Jurkat, Clone E6-1 (cell line): ENCODE measurements at places on chromosomes 3 and 15.

DNA sequence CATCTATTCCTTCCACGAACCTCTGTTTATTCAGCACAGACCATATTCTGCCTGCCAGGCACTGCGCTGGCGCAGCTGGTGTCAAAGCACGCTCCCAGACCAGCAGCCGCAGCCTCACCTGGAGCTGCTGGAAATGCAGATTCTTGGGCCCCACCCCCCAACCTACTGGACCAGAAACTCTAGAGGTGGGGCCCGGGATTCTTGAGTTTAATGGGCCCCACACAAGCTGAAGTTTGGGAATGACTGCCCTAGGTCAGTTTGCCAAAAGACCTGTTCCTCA lies 7.0 kb downstream of the CHST13 start:
- no peak for DNase-seq

GRCh38 chr15:64634576-64635498 lies 140.6 kb downstream of the RBPMS2 start:
- DNase-seq, result peak; percentile 58

DNA sequence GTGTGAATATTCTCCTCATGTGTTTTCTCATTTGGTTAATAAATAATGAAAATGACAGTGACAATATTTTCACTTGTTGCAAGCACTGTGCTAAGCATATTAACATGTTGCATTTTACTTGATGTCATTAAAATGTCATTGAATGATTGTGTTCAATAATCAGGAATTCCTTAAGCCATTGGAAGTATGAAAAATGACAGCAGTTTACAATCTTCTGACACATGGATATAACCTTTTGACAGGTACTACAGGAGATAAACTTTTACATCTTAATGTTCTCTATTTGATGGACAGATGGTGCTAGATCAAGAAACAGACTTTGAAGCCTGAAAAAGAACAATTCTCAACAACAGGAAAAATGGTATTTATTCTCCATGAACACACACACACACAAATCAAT lies 1138.3 kb downstream of the ROBO2 start:
- DNase-seq, result no peak

DNA sequence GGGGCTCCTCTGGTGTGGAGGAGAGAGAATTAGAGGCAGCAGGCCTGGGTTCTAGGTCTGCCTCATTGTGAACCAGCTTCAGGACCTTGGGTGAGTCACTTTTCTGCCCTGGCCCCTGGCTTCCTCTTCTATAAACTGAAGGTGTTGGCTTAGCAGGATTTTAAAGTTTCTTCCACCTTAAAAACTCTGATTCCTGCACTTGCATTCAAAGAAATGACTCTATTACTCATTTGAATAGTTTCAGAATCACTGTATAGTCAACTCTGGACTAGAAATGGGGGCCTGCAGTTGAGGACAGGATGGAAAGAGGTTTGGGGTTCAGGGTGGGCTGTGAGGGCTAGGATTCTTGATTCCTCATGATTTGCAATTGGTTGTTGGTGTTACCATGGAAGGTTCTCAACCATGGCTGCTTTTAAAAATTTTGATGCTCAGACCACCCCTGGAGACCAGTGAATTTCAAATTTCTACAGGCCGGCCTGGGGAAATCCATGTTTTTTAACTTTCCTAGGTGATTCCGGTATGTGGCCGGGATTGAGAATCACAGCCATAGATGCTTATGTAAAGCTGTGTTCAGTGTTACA lies 19.9 kb downstream of the SMAD3 start:
- DNase-seq, result no peak

GRCh38 chr3:144586382-144586781 lies 614.8 kb downstream of the DIPK2A start:
- DNase-seq, result no peak

DNA sequence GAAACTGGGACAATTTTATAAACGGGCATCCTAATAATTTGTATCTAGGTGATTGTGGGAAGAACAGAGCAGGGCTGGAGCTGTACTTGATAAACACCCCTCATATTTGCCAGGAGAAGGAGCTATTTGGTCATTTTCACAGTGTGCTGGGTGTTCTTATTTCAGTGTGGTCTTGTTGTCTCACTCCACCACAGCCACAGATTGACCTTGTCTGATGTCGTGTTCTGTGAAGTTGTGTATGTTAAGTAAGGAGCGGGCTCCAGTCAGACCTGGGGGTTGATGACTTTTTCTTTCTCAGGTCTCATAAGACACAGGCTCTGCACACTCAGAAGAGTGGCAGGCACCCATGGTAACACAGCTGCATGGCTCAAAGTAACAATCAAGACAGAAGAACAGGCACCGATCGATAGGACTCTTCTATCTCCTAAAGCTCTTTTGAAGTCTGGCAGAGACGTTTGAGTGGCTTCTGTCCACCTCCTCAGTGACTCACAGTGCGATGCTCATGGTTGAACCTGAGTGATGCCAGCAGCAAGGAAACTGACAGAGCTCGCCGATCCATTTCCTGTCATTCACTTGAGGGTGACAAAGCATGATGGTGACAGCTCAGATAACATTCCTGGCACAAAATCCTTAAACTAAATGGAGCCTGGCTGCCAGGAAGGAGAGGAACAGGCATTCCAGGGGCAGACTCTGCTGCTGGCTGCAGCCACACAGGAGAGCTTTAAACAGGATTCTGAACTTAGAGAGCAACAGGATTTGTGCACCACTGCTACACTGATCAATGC lies 20.8 kb downstream of the DPH3 start:
- DNase-seq, result no peak

- DNase-seq, result peak; percentile 57
These were observed 107.8 kb downstream of the MEGF11 start for GRCh38 chr15:66145726-66146182.
